ENCODE measurements at places on chromosomes 11 and 22.

DNA sequence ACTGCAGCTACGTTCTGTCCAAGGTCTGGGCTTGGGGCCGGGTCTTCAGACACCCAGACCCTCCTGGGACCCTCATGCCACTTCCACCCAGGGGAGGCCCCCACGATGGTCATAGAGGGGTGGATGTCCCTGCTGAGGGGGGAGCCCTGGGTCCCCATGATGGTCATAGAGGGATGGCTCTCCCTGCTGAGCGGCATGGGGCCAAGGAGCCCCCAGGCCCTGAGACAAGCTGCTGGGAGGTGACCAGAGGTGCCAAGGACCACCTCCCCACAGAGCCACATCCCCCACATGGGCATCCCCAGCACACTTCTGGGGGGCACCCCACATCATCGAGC lies 7.2 kb downstream of the MUC5B start:
- no peak for DNase-seq

DNA sequence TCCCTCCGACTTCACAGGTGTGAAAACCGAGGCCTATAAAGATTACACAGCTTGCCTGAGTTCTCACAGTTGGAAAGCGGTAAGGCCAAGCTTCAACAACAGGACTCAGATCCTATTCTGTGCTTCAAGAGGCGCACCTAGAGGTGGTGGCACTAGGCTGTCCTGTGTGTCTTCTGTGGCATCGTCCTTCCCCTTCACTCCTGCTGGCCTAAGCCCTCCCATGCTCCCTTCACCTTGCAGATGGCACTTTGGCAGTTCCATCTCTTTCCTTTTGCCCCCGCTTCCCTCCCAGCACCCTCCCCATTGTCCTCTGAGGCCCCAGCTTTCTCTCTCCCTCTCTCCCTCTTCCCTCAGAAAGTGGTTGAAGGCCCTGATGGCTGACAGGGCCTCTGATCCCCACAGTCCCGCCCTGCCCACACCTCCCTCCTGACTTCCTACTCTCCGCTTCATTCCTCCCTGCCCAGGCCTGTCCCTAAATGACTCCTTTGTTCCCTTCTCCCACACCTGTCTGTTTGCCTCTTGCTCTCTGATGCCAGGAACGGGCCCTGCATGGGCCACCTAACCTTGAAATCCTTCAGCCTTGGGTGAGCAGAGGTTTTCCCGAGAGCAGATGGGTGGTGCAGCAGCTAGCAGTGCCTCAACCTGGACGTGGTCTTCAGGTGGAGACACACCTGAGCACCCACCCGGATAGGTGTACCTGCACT lies 5.8 kb downstream of the TRIM29 start:
- no peak for DNase-seq

DNA sequence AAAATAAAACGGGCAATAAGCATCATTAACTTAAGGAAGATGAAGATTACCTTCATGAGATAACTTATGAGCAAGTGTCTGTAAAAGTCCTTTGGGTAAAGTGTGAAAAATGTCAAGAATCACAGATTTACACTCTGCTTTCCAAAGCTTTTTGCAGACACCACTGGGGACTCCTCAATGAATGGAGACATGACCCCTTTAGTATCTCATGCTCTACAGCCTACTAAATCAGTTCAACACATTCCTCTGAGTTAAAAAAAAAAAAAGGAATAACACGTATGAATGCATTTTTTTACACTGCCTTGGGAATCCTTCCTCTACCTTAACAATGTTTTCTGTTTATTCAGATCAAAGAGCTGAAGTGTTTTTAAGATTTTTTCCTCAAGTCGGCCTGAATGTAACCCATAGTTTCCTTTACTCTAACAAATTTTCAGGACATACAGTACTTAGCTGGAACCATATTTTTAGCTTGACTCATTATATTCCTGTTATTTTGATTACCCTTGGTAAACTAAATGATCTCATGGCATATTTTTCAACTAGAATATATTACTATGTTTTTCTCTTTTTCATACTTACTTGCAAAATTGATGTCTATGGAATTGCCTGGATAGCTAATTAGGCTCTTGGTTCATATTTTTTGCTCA lies 25.9 kb upstream of the RAB30 start:
- no peak for DNase-seq

DNA sequence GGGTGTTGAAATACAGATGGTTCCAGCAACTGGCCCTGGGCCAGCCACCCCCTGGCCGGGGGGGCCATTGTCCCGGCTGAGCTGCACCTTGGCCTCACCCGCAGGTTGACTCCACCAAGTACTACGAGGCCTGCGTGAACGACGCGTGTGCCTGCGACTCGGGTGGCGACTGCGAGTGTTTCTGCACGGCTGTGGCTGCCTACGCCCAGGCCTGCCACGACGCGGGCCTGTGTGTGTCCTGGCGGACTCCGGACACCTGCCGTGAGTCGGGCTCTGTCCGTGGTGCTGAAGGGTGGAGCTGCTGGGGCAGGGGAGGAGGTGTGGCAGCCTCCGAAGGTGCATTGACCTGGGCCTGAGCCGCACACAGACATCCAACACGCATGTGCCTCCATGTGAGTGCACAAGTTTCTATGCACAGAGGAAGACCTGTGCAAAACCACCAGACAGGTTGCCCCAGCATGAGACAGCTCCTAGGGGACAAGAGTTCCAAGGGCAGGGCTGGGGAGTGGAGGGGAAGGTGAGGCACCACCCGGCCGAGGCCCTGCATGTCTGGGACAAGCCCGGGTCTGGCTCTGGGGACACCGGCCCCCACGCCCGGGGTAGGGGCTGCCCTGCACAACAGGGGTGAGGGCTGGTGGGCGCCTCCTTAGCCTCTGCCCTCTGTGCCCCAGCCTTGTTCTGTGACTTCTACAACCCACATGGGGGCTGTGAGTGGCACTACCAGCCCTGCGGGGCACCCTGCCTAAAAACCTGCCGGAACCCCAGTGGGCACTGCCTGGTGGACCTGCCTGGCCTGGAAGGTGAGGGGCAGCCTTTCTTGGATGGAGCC lies 16.1 kb downstream of the MUC5B start:
- DNase-seq, result no peak

DNA sequence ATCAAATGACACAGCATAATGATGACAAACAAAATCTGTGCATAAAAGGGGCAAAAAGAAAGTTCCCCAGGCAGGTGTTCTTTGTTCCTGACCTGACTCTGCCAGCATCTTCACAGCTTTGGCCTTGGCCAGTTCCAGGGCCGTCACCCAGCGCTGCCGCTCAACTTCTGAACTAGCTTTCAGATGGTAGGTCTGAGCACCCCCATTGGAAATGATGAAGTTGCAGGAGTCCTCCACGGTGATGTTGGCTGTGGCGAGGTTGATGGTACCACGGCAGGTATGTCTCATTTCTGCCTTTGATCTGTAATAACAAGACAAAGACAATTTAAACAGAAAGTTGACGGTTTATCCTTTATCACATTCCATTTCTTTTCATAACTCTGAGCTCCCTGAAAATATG lies 5.3 kb downstream of the OSBP start:
- DNase-seq, result no peak

DNA sequence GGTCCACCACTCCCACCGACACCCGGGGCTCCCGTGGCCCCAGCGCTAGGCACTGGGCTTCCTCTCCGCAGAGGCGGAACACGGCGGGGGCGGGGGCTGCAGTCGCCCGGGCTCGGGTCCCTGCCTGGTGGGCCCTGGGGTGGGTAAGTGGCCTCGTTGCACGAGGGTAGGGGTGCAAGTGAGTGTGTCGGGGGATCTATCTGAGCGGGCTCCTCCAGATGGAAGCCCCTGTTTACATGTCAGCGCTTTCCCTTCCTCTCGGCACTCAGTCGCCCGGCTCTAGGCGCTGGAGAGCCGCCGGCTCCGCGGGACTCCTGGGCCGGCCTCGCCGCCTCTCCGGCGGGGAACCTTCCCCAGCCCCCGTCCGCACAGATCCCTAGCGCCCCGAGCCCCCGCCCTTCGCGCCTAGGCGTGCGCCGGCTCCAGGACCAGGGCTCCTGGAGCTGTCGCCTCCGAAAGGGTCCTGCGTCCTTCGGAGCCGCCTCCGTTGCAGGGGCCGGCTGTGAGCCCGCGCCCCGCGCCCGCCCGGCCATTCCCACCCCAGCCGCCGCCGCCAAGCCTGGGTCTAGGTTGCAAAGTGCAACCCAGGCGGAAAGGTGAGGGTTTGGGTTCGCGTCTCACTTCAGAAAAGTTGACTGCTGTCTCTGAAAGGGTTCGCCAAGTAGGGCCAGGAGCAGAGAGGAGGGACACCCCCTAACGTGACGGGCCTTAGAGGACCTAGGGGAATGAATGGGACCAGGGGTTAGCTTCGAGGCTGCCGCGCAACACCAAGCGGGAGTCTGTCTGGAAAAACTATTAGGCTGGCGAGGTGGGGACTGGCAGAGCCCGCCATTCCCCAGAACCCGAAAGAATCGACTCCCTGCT lies 978 bp downstream of the FLI1 start:
- DNase-seq, result no peak

DNA sequence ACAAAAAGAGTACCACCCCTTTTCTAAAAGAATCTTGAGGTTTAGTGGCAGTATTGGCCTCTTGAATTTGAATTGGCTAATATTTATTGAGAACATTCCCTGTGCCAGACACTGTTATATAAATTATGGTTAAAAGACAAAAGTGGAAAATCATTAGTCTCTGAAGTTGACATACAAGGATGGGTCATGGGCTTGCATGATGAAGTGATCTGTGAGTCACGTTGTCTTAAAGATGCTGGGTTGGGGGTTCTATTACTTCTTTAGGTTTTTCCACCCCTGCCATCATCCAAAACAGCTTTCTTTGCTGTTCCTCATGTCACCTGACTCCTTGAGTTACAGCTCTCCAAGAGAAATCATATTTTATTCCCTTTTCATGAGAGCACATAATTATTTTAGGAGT lies 85.0 kb downstream of the CD44 start:
- DNase-seq, result no peak

- DNase-seq, result no peak
Measured at GRCh38 chr11:9616858-9617257, 43.4 kb downstream of the WEE1 start.

- no peak for DNase-seq
Measured at GRCh38 chr11:108498816-108499408, 728 bp upstream of the POGLUT3 start.

- no peak for DNase-seq
Measured at GRCh38 chr11:6578134-6578533, 25.3 kb downstream of the RRP8 start.

DNA sequence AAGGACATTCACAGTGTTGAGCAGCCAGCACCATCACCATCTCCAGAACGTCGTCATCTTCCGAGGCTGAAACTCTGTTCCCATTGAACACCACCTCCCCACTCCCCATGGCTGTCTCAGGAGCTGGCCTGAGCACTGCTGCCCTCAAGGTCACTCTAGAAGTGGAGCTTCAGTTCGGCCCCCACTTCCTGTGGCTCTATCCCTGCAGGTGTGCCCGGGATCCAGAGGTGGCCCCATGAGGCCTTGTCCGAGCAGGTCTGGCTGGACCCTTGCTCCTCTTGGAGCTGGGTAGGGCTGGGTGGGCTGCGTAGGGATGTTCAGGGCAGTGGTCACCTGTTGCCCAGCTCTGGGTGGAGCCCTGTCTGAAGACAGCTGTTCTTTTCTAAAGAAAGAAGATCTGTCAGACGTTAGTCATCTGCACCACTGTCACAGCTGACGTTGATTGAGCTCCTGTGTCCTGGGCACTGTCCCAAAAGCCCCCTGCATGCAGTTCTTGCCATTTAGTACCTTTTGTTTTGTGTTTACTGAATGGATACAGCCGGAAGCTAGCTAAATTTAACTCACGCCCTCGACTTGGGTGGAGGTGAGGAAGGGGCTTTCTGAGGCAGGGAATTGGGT lies 75.5 kb upstream of the CLDN5 start:
- DNase-seq, result no peak

- no peak for DNase-seq
Measured at GRCh38 chr22:33584152-33584551, 336.1 kb downstream of the LARGE1 start.

DNA sequence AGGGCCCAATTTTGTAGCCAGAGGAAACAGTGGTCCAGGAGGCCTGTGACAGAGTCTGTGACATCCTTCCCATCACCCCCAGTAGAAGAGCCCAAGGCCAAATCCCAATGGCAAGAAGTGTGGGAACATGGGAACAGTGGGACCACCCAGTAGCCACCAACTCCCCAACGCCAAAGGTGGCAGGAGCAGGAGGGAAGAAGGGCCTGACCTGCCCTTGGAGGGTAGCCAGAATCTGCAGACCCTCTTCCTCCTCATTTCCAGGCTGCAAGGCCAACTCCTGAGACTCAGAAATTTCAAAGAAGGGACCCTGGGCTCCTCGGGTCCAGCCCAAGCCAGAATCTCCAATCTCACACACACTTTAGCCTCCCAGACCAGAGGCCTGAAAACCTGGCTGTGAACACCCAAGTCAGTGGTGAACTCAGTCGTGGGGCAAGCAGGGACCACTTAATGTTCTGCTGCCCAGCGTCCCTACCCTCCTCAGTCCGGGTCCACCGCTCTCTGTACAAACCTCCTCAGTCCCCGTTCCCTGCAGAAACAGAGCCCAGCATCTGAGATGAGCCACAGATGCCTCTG lies 6.2 kb downstream of the RAB3IL1 start:
- DNase-seq, result no peak

GRCh38 chr22:45686004-45686403 lies 14.4 kb downstream of the ATXN10 start:
- DNase-seq, result no peak

GRCh38 chr11:7536100-7536499 lies 22.3 kb downstream of the PPFIBP2 start:
- DNase-seq, result no peak
